ENCODE measurements at places on chromosomes 4 and X.
A peak's percentile ranks its signal among the peaks of the same experiment; 100 is the strongest.

- DNase-seq: no peak
Measured at GRCh38 chrX:41538707-41539106, 91.6 kb downstream of the NYX start.

- DNase-seq: no peak
Measured at GRCh38 chr4:88166608-88167007, 8.2 kb upstream of the ABCG2 start.

DNA sequence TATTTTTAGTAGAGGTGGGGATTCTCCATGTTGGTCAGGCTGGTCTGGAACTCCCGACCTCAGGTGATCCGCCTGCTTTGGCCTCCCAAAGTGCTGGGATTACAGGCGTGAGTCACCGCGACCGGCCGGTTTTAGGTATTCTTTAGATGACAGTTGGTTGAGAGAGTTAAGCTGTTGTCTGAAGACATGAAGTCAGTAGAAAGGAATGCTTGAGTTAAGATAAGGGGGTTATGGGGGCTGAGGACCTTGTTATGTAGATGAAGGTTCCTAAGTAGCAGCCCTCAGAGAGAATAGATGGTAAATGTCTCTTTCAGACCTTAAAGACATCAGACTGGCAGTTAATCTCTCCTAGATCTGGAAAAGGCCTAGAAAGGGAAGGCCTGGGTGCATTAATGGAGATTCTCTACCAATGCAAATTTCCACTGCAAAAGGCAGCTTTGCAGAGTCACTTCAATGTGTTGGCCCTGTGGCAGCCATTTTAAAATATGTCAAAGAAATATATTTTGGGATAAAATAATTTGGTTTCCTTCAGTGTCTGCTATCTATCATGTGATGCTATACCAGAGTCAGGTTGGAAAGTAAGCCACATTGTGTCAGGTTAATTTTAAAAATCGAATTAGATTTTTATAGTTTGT is 6.4 kb upstream of the ZNF674 start:
- DNase-seq: no peak

DNA sequence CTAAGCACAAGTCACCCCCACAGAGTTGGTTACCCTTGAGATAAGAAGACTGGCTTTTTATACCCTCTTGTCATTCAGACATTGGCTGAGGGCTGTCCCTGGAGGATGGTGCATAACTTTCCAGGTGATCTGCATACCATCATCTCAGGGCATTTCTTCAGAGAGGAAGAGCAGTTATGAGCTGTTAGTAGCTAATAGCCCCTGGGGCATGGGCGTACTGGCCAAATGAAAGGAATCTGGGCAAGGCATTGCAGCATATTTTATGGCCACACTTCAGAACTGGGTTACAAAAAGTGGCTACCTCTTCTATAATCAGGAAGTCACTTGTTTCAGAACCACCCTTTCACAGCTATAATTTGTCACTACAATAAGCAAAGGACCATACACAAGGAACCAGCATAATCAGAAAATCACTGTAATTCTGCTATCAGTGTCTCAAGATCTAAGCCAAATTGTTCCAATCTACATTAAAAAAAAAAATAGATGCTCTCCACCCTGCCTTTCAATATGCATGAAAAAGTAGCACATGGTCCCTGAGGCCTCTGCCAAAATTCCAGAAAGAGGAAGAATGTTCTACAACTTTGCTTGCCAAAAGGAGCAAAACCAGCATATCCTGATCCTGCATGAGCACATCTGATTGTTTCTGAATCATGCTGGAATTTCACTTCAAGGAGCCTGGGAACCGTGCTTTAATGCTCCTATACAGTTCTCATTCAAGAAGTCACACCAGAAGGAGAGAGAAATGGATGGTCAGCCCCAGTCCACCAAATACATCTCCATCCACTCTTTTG is 92.0 kb downstream of the TMEM144 start:
- peak; percentile 36 for DNase-seq

GRCh38 chr4:162732876-162733275 is 433.8 kb downstream of the NAF1 start:
- no peak for DNase-seq

GRCh38 chr4:179871726-179872125 is 2371.5 kb upstream of the TENM3 start:
- DNase-seq: no peak

All from spinal cord (tissue), 10 donors.